ENCODE measurements at places on chromosomes 16 and 17.

DNA sequence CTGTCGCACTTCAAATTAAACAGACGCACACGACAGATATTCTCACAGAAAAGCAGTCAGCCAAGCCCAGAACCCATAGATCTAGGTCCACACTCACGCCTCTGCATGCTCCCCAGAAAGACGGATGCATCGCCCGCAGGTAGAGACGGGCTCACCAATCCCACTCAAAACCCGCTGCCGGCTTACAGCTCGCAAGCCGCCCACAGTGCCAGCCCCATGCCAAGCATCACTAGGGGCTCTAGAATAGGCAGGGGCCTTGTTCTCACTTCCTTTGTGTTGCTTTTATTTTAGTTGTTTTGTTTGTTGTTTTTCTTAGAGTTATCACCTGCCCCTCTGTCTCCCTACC lies 336 bp upstream of the BMERB1 start:
- ATAC-seq, result peak; percentile 51

DNA sequence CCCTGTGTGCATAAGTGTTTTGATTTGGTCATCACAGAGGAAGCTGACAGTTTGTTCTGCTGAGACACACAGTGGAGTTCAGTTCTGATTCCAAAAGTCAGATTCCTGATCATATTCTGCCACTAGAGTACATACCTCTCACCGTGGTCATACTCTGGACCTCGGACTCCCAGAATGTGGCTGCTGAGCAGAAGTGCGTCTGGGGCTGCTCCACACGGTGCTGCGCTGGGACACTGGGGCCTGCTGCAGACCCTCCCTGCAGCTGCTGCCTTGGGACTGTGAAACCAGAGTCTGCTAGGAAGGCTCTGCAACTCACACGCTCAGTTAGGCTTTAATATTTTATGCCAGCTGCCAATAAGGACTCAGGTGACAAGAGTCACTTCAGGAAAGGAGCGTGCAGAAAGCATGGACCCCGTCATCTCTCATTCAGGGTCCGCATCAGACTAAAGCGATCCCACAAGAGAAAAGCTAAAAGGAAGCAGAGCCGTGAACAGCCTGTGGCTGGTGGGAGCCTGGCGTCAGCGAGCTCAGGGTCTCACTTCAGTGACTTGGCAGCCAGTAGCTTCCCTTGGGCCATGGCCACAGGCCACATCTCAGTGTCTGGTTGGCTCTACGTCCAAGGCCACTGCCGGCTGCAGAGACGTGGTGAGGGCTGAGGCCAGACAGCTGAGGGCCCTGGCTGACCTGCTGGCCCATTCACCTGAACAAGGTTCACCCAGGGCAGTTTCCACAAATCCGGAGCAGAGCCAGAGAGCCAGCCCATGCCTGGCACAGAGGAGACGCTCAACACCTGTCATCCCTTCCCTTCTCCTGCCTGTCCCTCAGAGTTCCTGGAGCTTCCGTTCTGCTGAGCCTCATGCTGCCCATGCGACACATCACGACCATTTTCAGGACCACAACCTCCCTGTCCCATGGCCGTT lies 24.7 kb upstream of the KIFC3 start:
- ATAC-seq, result no peak

DNA sequence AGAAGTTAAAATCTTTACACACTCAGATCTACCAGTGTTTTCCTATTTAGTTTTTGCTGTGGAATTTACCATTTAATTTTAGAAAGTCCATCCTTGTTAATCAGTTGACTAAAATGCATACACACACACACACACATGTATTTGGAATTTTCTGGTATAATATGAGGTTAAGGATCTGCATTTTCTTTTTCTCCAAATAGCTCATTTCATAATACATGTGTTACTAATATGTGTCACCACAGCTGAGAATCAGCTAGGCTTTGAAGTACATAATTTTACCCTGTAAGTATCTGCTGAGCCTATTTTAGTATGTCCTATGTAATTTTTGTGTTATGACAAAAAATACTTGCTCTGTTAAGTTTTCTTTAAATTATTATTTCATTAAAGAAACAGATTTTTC lies 143.2 kb downstream of the PHKB start:
- ATAC-seq, result no peak

GRCh38 chr17:79459003-79459655 lies 151.7 kb downstream of the RBFOX3 start:
- ATAC-seq, result no peak

- no peak for ATAC-seq
Measured at GRCh38 chr17:66344473-66344872, 42.1 kb downstream of the PRKCA start.

All from activated T-helper 17 cell treated with anti-CD3 and anti-CD28 coated beads, Interleukin-2, amount 50 U/mL, for 72 hours (primary cell).